Cortex of kidney (tissue), 1 donor: ENCODE measurements at places on chromosomes 7 and 10.

- no peak for DNase-seq
Measured at GRCh38 chr10:86036544-86036831, 330.1 kb downstream of the GRID1 start.

GRCh38 chr10:77421591-77421990, 216.0 kb downstream of the KCNMA1 start:
- no peak for DNase-seq

GRCh38 chr10:14365266-14365665, 34.5 kb upstream of the FRMD4A start:
- no peak for DNase-seq

GRCh38 chr10:124328477-124329220, 90.1 kb downstream of the OAT start:
- no peak for DNase-seq

GRCh38 chr7:132752431-132752830, 176.2 kb upstream of the PLXNA4 start:
- no peak for DNase-seq

DNA sequence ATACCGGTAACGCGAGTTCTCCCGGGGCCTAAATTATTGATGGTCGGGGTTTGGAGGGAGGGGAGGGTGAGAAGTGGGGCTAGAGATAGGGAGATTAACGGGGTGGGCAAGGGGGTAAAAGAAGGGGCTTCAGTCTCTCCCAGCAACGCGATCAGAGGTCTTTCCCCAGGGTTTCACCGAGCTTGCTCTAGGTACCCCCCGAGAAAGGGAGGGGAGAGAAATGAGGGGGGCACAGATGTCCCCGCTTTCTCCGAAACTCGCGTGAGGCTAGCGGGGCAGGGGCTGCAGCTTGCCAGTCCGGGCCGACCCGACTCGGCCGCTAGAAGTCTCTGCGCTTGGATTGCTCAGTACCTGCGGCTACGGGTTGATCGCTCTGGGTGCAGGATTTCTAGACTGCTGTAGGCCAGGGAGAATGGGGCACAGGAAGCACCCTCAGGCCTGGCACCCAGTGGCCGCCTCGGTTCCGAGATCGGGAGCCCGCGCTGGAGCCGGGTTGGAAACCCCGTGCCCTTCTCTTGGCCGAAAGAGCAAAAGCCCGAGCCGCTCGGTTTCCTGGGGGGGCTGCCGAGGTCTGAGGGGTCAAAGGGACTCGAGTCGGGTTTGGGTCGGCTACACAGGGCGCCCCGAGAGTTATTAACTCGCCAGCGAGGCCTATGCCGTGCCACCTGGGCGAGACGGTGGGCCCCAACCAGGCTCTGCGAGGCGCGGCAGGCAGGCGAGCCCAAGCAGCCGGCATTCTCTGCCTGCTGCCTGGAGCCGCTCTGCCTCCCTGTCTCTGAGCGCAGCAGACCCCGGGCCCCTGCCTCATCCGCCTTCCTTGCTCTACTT, 3.1 kb downstream of the PAX2 start:
- DNase-seq, result no peak

DNA sequence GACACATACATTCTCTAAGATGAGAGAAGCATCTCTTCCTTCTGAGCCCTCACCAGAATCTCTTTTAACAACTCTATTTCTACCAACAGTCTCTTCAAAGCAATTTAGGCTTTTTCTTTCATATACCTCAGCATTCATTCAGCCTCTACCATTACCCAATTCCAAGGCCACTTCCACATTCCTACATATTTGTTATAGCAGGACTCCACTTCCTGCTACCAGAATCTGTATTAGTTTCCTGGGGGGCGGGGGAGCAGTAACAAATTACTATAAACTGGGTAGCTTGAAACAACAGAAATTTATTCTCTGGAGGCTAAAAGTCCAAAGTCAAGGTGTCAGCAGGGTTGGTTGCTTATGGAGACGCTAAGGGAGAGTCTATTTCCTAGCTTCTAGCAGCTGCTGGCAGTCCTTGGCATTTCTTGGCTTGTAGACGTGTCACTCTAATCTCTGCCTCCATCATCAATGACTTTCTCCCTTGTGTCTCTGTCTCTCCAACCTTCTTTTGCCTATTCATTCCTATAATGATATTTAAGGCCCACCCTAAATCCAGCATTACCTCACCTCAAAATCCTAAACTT, 7.4 kb downstream of the PRPS1L1 start:
- no peak for DNase-seq

DNA sequence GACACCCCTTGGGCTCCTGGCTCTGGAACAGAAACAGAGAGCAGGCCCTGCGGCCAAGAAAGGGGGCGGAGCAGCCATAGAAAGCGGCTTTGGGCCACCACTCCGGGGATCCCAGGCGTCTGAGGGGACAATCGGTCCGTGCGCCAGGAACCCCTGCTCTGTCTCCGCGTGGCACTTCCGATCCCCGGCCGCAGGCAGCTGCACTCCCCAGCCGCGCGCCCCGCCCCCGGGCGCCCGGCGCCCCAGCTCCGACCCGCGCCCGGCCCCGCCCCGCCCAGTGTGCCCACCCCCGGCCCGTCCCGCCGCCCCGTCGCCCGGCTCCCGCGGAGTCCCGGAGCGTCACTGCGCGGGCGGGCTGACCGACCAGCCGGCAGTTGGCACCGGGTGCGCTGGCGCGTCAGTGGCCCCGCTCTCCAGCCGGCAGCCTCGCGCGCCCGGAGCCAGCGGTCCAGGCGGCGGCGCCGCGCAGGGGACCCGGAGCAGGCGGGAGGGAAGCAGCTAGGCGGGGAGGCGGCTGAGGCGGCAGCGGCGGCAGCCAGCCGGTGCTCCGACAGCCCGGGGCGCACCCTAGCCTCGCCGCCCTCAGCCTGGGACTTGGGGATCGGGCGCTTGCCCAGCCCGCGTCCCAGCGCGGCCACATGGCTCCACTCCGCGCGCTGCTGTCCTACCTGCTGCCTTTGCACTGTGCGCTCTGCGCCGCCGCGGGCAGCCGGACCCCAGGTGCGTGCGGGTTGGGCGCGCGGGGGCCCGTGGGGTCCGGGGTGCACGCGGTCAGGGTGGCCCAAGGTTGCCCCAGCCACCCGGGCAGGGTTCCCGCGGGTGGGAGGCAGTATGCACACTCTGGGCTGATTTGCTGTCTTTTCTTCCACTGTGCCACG, at the start of gene ADAMTS14:
Gene ADAMTS14 (plus strand): TSS at position 342 of the 878 bp plus-strand sequence. CDS start 297 bp downstream, at position 639.
- no peak for DNase-seq

DNA sequence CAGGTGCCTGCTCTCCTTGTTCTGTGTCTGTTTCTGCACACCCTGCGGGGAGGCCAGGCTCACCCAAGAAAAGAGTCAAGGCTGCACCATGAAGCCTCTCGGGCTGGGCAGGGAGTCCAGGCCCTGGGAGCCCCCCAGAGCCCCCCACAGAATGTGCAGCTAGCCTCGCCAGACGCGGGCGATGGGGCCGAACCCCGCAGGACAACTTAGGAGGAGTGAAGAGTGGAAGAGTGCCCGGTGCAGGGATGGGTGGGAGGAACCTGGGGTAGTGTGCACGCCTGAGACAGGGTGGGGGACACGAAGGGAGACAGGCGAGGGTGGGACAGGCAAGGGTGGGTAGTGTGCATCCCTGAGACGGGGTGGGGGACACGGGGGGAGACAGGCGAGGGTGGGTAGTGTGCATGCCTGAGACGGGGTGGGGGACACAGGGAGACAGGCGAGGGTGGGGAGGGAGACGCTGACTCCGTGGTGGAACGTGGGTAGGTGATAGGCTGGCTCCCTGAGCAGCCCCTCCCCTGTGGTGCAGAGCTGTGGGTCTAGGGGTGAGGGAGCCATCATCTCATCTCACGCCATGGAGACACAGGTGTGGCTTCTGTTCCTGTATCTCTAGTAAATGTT, 615.4 kb downstream of the DNAJB6 start:
- no peak for DNase-seq

DNA sequence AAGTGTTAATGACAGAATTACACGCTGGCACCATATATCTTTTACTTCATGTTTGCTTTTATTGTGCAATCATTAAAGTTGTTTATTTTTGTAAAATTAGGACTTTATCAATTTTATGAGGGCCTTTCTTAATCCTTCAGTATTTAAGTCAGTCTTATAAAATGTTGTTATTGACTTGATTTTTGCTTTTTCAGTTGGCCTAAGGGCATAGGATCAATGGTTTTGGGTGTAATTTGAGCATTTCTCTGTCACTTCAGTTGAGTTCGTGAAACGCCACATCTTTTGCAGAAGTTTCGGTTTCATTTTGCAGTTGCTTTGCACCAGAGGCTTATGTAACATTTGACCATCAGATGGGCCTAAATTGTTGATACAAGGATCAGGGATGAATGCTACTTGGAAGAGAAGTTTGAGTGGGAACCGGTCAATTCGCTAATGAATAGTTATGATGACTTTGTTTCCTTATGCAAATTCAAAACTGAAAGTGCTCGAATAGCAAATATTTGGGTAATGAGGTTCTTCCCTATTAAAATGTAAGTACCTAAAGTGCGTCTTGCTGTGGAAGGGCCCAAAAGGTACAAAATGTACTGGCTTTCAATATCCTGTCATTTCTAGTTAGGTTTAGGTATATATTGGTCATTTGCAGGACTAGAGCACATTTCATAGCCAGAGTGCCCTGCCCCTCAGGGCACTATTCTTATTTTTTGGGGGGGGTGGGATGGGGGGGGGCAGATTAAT, 340.9 kb downstream of the LRMDA start:
- DNase-seq, result no peak

DNA sequence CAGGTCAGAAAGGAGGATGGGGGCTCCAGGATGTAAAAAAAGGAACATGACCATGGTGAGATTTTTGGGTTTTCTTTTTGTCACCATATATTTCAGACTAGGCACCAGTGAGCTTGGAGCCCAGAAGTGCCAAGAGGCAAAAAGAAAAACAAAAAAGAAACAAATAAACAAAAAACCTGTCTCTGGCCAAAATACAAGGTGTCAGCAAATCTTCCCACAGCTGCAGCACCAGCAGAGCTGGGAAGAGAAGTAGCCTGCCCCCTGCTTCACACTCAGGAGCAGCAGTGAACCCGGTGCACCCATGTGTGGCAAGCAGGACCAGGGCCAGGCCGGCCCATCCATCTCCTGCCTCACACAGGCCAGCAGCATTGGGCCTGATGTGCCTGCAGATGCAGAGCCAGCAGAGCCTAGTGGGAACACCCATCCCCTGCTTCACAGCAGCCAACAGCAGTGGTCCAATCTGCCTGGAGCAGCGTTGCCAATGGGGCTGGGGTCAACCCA, 34.7 kb upstream of the C10orf71 start:
- DNase-seq, result no peak

- no peak for DNase-seq
Measured at GRCh38 chr7:71535616-71536015, 403.7 kb downstream of the GALNT17 start.

DNA sequence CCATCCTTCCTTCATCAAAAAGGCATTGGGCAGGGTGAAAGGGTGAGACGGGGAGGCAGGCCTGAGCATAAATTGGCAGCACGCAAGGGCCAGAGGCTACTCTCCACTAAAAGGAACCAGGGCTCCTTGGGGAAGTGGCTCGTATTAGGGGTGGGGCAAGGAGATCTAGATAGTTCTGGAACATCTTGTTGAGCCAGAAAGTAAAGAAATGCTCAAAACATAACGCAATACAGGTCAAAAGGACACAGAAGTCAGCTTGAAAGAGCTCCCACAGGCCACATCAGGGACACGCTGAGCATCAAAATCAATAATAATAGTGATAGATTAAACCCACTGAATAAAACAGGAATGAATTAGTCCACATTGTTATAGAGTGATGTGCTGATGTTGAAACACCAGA, 203.1 kb downstream of the ELMO1 start:
- no peak for DNase-seq

GRCh38 chr10:1382711-1383110, 326.5 kb downstream of the WDR37 start:
- DNase-seq, result no peak

GRCh38 chr7:26043801-26044200, 108.2 kb upstream of the NFE2L3 start:
- no peak for DNase-seq

DNA sequence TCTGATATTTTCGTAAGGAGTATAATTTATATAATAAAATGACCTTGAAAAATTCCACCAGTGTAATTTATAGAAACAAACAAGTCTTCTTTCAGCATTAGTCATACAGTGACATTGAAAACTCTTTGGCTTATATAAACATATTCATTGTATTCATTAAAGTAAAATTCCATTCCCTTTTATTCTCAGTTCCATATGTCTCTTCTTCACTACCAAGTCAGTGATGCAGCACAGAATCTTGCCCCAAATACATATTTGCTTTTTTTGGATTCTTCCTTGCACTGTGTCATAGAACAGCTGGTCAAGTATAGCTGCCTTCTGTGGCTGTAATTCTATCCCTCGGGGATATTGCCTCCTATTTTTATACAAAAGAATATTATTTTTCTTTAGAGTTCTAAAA, 884.5 kb upstream of the POT1 start:
- DNase-seq, result no peak

DNA sequence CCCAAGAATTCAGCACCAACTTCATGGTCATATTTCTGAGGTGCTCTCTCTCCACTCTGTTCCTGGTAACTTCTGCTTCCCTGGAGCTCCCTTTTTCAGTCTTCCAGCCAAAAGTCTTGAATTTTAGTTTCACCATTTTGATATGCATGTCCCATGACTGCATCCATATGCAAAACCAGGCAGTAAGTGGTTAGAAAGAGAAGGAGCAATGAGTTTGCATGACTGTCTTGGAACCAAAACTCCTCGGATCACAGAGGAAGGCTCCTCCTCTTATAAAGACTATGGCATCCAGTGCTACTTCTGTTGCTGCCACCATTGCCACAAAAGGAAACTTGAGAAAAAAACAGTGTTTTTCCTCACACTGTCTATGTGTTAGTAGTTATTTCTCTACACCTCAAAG, 269.1 kb upstream of the GLI3 start:
- no peak for DNase-seq

DNA sequence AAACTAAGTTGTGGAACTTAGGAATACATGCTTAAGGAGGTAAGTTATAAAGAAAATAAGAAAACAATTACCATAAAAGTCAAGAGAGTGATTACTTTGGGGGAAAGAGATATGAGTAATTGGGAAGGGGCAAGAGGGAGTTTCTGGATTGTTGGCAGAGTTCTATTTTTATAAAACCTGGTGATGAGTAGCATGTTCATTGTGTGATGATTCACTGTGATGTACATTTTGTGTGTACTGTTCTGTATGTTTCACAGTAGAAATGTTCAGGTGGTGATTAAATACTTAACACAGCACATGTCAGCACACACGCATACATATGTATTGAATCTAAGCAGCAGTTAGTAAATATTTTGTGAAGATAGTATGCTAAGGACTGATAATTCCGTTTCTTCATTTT, 9.7 kb upstream of the OIT3 start:
- DNase-seq, result no peak
